ENCODE measurements at places on chromosomes 11 and 22.

GRCh38 chr11:108223348-108224149 is 682 bp downstream of the ATM start:
- no peak for DNase-seq

GRCh38 chr11:15195454-15196200 is 80.9 kb downstream of the INSC start:
- DNase-seq: no peak

GRCh38 chr11:35661534-35661933 is 1.0 kb upstream of the TRIM44 start:
- no peak for DNase-seq

DNA sequence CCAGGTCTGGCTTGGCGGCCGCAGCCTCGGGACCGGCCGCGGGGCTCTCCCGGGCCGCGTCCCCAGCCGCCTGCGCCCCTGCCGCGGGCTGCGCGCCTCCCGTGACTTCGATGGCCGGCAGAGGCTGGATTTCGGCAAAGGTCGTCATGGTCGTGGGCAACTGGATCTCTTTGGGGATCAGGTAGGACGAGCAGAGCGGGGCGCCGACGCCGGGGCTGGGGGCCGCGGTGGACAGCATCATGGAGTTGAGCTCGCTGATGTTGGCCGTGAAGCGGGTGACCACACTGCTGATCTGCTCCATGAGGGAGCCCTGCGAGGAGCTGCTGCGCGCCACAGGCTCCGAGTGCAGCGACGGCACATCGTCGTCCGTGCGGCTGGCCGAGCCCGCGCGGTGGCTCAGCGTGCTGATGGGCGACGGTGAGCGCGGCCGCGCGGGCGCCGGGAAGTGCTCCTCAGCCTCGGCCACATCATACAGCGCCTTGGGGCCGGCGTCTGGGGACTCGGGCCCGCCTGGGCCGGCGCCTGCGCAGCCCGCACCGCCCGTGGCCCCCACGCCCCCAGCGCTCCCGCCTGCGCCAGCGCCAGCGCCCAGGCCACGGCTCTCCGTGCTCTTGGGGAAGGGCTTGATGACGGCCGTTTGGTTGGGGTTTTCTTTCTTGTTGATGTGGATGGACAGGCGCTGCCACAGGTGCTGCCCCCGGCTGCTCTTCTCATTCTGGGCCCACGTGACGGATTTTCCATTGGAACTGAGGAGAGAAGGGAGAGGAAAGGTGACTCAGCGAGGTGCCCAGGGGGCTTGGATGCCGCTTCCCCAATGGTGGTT is 171.4 kb upstream of the CTSC start:
- DNase-seq: no peak

GRCh38 chr11:130449996-130450769 is 1.7 kb downstream of the ADAMTS15 start:
- DNase-seq: no peak

DNA sequence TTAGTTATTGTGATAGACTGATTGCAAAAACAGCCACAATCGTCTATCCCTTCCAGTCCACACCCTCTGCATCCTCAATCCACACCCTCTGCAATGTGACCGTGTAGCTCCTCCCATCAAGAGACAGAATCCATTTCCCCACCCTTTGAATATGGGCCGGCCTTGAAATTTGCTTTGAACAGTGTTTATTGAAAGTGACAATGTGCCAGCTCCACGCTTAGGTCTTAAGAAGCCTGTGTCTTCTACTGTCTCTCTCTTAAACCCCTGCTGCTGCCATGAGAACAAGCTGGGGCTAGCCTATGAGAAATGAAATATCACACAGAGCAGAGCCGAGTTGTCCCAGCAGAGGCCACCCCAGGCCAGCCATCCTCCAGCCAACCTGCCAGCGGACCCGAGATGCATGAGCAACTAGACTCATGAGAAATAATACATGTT is 22.3 kb upstream of the MICAL2 start:
- DNase-seq: no peak

DNA sequence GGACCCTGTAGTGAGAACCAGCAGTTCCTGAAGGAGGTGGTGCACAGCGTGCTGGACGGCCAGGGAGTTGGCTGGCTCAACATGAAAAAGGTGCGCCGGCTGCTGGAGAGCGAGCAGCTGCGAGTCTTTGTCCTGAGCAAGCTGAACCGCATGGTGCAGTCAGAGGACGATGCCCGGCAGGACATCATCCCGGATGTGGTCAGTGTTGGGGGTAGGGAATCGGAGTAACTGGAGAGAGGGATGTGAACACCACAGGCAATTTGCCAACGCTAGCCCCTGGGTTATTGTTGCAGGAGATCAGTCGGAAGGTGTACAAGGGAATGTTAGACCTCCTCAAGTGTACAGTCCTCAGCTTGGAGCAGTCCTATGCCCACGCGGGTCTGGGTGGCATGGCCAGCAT is 19.9 kb downstream of the MADD start:
- no peak for DNase-seq

DNA sequence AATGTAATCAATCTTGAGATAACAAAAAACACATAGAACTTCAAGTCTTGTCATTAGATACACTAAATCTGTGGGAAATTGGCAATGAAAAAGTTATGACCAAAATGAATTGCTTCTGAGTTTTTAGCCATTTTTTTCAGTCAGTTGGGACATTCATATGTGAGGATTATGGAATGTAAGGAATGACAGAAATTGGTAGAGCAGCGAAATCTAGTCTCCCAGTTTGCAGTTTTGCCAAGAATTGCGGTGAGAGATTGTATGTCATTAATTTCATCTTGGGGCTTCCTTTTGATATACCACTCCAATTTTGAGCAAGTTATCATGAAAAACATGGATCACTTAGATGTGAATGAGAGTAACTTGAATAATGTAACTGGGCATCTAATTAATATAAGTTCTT is 49.9 kb downstream of the SIK2 start:
- DNase-seq: no peak
